Natural killer cell treated with Interleukin-12 subunit alpha and Interleukin-12 subunit beta and Interleukin-15 and Interleukin-18, amount 100 ng/mL, for 72 hours (primary cell): ENCODE measurements at places on chromosomes 2 and 18.

- no peak for DNase-seq
These were observed 164.9 kb upstream of the SALL3 start for GRCh38 chr18:78814766-78815165.

DNA sequence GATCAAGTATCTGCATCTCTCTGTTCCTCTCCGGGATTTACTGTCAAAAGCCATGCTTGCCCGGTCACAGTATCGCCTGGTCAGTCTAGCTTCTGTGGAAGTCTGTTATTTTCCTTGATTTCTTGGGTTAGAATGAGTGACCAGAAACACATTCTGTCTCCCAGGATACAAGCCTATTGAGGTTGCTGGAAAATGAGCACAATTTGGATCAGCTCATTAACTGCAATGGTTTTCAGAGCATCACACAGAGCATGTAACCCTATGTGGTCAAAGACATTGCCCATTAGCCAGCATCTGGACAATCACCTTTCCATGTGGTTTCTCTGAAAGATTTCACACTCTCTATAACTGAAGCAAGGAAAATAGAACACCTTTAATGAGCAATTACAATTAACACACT is 124.2 kb upstream of the FAM98A start:
- no peak for DNase-seq

GRCh38 chr18:57762686-57763085 is 40.4 kb downstream of the ATP8B1 start:
- DNase-seq, result no peak

DNA sequence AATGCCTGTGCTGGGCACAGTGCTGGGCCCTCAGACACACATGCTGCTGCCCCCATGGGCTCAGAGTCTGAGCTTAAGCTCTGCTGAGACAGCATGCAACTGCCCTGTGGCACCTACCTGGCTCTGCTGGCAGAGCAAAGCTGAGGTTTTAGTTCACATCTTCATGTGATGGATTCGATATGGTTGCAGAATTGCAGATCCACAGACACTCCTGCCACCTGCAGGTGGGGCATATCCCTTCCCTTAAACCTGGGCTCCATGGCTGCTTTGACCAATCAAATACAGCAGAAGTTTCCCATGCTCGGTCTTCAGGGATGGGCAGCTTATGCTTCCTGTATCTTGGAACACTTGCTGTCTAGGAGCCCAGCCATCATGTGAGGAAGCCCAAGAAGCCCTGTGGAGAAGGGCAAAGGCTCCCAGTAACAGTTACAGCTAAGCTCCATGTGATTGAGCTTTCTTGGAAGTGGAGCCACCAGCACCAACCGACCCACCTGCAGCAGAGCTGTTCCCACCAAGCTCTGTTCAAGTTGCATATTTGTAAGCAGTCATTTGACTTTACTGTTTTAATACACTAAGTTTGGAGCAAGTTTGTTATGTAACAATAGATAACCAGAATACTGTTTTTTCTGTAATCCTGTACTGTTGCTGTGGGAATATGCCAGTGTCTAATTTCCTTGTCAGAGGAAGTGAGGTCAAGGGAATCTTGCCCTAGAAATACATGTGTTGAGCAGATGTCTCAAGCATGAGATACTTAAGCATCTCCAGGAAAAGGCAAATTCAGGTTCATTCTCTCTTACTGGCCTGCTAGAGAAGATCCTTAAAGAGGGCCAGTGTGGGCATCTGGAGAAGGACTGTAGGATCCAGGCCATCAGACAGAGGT is 79.3 kb downstream of the SH3RF3 start:
- no peak for DNase-seq

DNA sequence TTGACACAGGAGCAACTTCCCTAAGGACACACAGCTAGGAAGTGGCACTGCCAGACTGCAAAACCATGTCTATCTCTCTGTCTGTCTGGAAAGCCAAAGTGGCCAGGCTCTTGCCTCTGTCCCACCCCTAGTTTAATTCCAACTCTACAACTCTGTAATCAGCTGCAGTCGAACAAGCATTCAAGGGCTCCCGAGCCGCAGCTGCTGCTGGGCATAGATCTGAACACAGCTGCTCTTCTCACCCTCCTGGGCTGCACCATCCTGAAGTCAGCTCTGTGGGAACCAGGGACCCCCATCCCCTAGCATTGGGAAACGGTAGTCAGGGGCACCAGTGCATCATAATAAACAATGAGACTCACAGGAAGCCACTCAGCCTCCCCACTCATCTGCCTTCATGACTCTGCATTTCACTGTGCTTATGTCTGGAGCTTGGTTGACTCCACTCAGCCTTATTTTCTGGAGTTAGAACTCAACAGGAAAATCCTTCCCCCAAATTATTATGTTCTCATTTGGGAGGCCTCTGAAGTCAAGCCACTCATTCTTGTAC is 44.4 kb upstream of the TMEM163 start:
- no peak for DNase-seq

- DNase-seq, result no peak
These were observed 75.5 kb downstream of the PLCL1 start for GRCh38 chr2:197879812-197880408.

GRCh38 chr18:74149878-74150277 is 1.6 kb downstream of the TIMM21 start:
- DNase-seq, result no peak

DNA sequence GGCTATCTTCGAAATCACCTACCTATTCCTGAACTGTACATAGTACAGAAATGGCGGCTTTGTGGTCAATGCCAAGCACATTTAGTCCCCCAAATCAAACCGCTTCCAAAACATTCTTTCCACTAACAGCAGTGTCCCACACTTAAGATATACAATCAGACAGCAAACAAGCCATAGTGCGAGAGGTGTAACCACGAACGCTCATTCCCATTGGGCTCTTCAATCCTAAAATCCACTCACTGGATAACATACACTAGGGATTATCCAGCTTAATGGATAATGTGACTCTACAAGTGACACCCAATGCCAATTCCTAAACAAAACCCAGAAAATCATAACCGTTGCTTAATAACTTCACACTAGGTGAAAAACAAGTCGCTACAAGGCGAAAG is 2.0 kb downstream of the XPO1 start:
- no peak for DNase-seq

DNA sequence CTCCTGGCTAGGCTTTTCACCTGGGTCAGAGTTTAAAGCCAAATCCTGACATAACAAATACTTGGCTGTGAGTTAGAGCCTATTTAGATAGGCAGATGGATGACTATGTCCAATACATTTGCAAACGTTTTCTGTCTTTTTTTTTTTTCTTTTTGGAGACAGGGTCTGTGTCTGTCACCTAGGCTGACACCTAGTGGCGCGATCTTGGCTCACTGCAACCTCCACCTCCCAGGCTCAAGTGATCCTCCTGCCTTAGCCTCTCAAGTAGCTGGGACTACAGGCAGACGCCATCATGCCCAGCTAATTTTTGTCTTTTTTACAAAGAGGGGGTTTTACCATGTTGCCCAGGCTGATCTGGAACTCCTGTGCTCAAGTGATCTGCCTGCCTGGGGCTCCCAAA is 124.8 kb downstream of the DYM start:
- no peak for DNase-seq

GRCh38 chr2:161245261-161245553 is 63.0 kb upstream of the PSMD14 start:
- no peak for DNase-seq

- DNase-seq, result no peak
These were observed 103.1 kb upstream of the SPATS2L start for GRCh38 chr2:200203381-200203827.

GRCh38 chr2:27000228-27000627 is 29.8 kb downstream of the MAPRE3 start:
- no peak for DNase-seq
